GM03348 (cell line): ENCODE measurements at places on chromosomes 12 and 14.

- DNase-seq: peak; percentile 25
Observed at GRCh38 chr14:60189923-60190840, 25.0 kb upstream of the DHRS7 start.

DNA sequence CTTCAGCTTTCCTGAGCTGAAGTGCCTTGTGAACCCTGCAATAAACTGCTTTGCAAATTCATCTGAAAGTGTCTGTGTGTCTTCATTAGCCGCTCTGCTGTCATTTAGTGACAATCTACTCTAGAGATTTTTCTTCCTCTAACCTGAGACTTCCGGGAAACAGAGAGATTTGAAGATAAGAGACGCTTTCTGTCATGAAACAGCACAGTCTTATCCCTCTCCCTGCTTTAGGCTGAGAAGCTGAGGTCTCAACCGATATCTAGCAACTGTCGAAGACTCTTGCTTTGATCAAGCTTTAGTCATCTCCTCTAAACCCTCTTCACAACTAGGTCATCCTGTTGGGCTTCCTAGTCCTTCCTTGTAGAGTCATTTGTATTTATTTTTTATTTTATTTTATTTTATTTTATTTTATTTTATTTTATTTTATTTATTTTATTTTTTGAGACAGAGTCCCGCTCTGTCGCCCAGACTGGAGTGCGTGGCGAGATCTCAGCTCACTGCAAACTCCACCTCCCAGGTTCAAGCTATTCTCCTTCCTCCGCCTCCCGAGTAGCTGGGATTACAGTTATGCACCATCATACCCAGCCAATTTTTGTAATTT lies 1.2 kb downstream of the RNASE2 start:
- DNase-seq: no peak

DNA sequence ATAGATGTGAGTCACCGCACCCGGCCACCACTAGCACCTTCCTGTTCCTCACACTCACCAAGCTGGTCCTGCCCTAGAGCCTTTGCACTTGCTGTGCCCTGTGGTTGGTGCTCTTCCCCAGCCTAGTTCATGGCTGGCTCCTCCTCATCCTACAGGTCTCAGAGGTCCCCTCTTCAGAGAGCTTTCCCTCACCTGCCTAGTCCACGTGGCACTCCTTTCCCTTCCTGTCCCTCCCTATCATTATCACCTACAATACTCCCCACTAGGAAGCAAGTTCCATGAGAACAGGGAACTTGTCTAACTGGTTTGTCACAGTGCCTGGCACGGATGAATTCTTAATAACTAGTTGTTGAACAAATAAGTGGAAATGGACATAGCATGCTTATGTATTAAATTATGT lies 24.0 kb upstream of the TMED10 start:
- no peak for DNase-seq

- DNase-seq: peak; percentile 92
Observed at GRCh38 chr14:76961631-76962302, 66.7 kb downstream of the IRF2BPL start.

DNA sequence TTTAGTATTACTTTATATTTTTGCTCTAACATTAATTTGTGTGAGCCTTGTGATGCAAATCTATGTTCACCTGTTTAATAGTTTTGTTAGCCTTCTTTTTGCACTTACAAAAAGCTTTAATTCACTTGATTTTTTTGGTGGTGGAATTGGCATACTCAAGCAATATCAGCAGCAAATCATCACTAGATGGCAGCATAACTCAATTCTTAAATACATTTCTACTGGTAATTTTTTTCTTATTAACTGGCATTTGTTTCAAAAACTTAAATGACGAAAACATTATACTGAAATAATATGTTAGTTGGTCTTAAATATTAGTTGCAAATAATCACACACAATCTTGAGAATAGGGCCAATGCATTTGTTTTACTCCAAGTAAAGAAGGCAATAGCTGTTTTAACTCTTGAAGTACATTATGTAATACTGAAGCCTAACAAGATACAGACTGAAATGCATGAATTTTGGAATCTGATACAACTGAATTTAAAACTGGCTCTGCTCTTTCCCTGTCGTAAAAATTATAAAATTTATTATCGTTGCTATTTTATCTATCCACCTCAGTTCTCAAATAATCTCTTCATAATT lies 151.5 kb downstream of the ATXN7L3B start:
- DNase-seq: peak; percentile 45

DNA sequence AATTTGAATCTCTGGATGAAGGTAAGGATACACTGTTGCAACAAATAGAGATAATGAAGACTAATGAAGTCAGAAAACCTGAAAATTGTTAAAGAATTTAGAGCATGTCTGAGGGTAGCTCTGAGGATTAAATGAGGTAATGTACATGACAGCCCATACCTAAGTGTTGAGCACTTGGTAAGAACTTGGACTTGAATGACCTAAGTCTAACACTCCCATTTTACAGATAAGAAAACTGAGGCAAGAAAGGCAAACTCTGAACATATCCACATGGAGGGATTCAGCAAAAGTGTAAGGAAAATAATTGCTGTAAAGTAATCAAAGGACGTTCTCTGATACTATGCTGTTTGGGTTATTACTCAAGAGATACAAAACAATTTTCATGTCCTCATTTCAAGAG lies 29.0 kb downstream of the PTPRB start:
- no peak for DNase-seq

DNA sequence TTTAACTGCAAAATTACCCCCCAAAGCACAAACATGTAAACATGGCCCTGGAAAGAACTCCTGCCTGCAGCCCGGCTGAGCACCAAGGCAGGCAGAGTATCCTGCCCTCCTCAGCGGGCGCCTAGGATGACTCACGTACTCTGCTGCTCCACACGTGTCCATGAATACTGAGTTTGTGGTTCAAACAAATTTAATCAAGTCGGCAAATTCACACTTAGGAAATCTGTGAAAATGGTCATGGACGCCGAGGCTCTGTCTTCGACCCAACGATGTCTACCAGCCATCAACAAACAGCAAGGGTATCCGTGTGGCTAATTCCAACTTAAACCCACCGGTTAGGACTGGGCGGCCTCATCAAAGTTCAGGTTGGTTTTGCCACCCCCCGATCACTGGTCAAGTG lies 25.5 kb downstream of the GOLGA3 start:
- no peak for DNase-seq

DNA sequence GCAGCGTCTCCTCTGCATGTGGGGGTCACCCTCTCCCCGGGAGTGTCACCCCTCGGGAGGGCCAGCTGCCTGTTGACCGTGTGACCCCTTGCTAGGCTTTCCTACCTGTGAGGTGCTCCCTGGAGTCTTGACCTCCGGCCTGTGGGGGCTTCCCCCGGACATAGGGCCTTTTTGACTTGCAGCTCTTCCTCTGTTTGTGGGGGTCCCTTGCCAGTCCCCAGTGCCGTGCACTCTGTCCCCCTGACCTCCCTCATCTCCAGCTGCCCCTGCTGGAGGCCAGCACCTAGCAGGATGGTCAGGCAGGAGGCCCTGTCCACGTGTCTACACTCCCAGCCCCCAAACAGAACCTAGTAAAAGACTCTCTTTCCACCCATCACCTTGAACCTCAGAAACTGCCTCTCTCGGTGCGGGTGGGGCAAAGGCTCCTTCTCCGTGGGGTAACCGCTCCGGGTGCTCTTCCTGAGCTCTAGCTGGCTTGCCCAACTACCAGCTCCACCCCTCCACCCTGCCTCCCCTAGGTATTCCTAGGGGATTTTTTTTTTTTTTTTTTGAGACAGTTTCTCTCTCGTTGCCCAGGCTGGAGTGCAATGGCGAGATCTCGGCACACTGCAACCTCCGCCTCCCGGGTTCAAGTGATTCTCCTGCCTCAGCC lies 810 bp downstream of the AACS start:
- peak; percentile 13 for DNase-seq
